Sigmoid colon (tissue), 7 donors: ENCODE measurements at places on chromosomes 11 and 22.

DNA sequence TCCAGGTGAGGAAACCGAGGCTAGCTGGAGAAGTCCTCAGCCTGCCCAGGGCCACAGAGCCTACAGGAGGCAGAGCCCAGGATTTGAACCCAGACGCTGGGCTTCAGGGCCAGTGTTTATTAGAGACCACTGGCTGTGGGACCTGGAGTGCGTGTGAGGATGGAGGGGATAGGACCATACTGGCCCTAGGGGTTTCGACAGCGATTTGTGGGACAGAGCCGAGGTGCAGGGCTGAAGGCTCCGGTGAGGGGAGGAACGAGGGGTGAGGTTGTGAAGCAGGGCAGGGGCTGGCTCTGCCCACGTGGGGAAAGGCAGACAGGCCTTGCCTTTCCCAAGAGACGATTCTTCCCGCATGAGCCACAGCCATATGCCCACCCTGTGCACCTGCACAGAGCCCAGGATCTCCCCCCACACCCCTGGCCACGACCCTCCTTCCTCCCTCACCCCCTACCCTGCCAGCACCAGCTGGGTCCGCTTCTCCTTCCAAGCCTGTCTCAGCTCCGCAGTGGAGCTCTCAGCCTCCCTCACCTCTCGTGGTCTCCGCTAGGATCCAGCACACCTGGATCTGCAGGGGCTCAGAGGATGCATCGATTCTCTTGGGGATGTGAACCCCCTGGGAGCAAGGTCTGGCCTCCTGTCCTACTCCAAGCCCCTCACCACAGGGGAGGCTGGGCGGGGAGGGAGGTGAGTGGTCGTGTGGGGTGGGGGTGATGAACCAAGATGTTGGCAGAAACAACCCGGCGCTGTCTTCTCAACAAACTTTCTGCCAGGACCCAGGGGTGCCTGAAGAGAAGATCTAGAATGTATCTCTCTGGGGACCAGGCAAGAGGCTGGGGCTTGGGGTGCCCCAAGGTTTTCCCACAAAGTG, 58.4 kb downstream of the RTL6 start:
- no peaks in the 10 kb centered on the region for H3K4me1 ChIP-seq
- no peak overlapping the region for H3K27ac ChIP-seq
- H3K36me3 ChIP-seq = no peaks in the 10 kb centered on the region
- DNase-seq = peak; percentile 41
- no peaks in the 10 kb centered on the region for H3K27me3 ChIP-seq

DNA sequence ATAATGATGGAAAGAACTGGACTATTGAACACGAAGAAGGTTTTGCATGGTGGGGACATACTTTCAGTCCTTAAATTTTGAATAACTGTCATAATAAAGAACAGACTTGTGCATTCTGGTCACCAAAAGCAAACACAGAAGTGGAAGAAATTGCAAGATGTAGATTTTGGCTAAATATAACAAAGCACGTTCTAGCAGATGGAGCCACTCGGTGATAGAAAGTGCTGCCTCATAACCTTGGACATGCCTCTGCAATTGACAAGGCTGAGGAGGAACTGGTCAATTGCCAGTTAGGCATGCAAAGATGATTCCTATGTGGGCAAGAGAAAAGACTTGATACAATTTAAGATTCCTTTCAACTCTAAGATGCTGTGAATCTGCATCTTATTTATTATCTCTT, 244.1 kb upstream of the ZC3H12C start:
- no peaks in the 10 kb centered on the region for H3K36me3 ChIP-seq
- H3K27me3 ChIP-seq = no peaks in the 10 kb centered on the region
- no peak overlapping the region for H3K4me3 ChIP-seq
- H3K27ac ChIP-seq = no peak overlapping the region
- H3K4me1 ChIP-seq = no peaks in the 10 kb centered on the region
- DNase-seq = no peak

GRCh38 chr22:19965771-19966709, 24.4 kb upstream of the TXNRD2 start:
- H3K4me1 ChIP-seq = peaks cover 27% of the 10 kb centered on the region
- no peak overlapping the region for H3K27ac ChIP-seq
- no peak overlapping the region for H3K4me3 ChIP-seq
- H3K27me3 ChIP-seq = no peaks in the 10 kb centered on the region
- peaks cover 6% of the 10 kb centered on the region for H3K36me3 ChIP-seq

DNA sequence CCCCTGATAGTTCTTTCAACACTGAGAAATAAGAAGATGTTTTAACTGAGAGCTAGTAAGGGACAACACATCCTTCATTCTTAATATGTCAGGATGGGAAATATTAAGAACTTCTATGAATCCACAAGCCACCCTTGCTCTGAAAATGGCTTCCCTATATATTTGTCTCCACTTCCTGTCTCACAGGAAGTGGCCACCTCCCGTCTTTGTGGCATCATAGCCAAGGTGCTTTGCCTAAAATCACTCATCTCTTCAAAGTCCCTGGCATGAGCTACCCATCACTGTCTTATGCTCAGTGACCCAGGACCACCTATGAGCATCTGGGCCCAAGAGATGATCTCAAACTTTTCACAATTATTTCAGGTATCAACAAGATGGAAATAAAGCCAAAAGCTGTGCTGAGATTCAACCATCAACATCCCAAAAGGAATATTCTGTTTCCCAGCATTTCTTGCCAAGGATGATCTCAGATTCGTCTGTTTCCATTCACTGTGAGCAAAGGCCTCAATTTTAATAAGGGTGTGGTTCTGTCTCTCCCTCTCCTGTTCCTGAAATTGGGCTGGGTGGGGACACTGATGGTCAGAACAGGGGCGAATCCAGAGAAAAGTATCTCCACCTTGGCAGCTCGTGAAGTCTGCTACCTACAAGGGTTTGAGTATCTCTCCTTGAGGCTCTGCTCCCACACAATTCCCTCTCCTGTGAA, 493.9 kb downstream of the MN1 start:
- H3K36me3 ChIP-seq = no peaks in the 10 kb centered on the region
- no peak for DNase-seq
- no peak overlapping the region for H3K27ac ChIP-seq
- H3K4me3 ChIP-seq = no peak overlapping the region

DNA sequence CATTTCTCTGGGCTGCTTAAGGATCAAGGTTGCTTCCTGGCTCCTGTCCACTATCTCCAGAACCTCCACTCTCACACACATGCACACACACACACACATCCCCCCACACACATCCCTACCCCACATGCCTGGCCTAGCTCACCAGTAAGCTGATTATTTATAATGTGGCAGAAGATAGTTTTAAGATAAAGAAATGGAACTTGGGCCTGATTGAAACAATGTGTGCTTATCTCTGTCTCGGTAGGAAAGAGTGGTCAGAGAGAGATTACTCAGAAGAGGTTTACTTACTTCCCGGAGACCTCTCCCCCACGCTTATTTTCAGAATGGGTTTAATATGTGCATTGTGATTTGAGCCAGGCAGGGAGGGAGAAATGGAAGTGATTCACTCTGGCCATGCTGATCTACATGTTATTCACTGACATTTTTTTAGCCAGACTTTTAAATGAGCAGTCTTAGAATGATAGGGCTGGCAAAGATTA, 422.4 kb downstream of the TENM4 start:
- no peak for DNase-seq
- no peak overlapping the region for H3K27ac ChIP-seq
- H3K36me3 ChIP-seq = no peaks in the 10 kb centered on the region
- H3K4me3 ChIP-seq = no peak overlapping the region
- no peaks in the 10 kb centered on the region for H3K4me1 ChIP-seq
- no peaks in the 10 kb centered on the region for H3K27me3 ChIP-seq

- H3K4me1 ChIP-seq = no peaks in the 10 kb centered on the region
- H3K36me3 ChIP-seq = no peaks in the 10 kb centered on the region
- no peaks in the 10 kb centered on the region for H3K27me3 ChIP-seq
- DNase-seq = no peak
These were observed 122.6 kb downstream of the ABTB2 start for GRCh38 chr11:34235189-34235588.

GRCh38 chr22:31122532-31123291, at the start of gene INPP5J:
Gene INPP5J (plus strand): TSS chr22:31122966. CDS start chr22:31123015, 49 bp downstream.
- no peaks in the 10 kb centered on the region for H3K27me3 ChIP-seq
- no peaks in the 10 kb centered on the region for H3K36me3 ChIP-seq
- DNase-seq = peak; percentile 87
- peak within 1 kb of the TSS; percentile 64 for H3K27ac ChIP-seq

- no peak overlapping the region for H3K4me3 ChIP-seq
- H3K36me3 ChIP-seq = no peaks in the 10 kb centered on the region
- H3K27ac ChIP-seq = peak overlapping the region; percentile 74
- DNase-seq = no peak
- H3K4me1 ChIP-seq = no peaks in the 10 kb centered on the region
These were observed 31.6 kb upstream of the CBX7 start for GRCh38 chr22:39183991-39184585.

DNA sequence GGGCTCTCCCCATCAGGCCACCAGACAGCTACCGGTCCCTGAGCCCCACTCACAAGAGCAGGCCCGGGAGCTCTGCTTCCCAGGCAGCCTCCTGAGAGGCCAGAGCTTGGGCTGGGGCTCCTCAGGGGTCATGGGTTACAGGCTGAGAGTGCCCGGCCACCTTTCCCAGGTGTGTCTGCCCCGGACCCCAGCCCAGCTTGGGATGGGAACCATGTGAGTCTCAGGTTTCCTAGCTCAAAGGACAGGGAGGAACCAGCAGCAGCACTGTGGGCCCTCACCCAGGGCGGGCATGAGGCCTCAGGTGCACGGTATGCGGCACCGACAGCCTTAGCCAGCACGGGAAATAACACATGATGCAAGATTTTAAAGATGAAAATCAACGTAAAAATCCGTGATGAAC, 90.1 kb downstream of the NECTIN1 start:
- no peaks in the 10 kb centered on the region for H3K36me3 ChIP-seq
- no peak overlapping the region for H3K27ac ChIP-seq
- DNase-seq = no peak

DNA sequence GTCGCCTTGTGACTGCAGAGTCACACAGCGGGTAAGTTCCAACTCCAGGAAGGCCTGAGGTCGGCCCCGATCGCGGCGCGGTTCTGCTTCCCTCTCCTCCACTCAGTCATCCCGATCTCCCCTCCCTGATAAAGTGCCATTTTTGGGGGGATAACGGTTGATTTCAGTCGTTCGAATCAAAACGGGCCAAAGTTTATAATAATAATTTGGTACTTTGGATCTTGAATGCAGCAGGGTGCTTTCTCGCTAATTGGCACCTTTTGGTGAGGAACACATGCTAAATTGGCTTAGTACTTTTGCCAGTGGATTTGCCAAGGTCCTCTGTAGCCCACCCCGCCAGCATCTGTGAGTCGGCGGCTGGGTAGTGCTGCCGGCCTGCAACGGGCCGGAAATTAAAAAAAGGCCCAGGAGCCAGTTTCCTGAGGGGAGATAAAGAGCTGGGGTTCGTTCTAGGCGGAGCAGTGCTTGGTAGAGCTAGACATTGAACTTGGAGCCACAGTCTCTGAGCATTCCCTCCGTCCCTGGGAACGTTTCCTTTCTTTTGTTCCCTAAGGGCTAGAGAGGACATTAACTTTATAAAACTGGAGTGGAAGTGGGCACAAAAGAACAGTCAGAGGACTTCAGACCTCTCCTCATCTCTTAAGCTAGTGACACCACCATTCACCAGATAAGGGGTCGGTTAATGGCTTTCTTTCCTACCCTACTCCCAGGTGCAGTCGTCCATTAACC, 997 bp downstream of the UBE2L3 start:
- H3K4me1 ChIP-seq = no peaks in the 10 kb centered on the region
- peak overlapping the region; percentile 92 for H3K27ac ChIP-seq
- H3K27me3 ChIP-seq = no peaks in the 10 kb centered on the region
